Cerebellar nuclear complex (tissue), 1 donor: ENCODE measurements at places on chromosomes 11 and 22.

- no peak for DNase-seq
Measured at GRCh38 chr22:50293441-50294318, 13.8 kb downstream of the PLXNB2 start.

- DNase-seq: no peak
Measured at GRCh38 chr11:127693686-127694085, 693.1 kb upstream of the KIRREL3 start.

GRCh38 chr22:36822581-36822980 is 5.7 kb upstream of the PVALB start:
- DNase-seq: no peak

DNA sequence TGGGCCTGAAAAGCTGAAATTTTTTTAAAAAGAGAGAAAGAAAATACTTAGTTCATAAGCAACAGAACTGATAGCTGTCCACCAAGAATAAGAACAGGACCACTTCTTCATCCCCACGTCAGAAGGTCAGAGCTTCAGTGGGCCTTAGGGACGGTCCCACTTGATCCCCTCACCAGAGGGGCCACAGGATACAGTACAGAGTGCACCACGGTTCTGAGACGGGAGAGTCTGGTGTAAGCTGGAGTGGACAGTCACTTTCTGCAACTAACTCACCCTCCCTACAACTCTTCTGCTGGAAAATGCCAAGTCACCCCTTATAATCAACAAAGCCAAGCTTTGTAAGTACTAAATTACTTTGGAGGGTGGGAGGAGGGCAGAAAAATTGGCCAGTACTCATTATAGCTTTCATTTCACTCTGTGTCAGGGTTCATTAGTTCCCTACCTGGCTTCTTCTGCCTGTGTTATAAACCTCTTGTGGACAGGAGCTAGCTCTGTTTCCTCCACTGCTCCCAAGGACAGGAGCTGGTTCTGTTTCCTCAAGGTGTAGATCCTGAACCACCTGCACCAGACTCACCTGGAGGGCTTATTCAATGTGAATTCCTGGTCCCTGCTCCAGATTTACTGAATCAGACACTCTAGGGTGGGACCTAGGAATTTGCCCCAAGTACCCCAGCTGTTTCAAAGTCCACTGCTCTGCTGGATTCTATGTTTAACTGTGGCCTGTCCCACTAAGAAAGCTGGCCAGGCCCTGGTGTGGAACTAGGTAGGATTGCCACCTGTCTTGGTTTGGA is 39.6 kb downstream of the SCGB1A1 start:
- no peak for DNase-seq

GRCh38 chr11:132852361-132852760 is 679.9 kb downstream of the OPCML start:
- no peak for DNase-seq

GRCh38 chr22:30694171-30694639 is 469 bp upstream of the OSBP2 start:
- peak; percentile 30 for DNase-seq

GRCh38 chr22:17213976-17214375 is 5.3 kb downstream of the ADA2 start:
- DNase-seq: no peak

GRCh38 chr11:15905366-15906104 is 450.8 kb downstream of the SOX6 start:
- no peak for DNase-seq

DNA sequence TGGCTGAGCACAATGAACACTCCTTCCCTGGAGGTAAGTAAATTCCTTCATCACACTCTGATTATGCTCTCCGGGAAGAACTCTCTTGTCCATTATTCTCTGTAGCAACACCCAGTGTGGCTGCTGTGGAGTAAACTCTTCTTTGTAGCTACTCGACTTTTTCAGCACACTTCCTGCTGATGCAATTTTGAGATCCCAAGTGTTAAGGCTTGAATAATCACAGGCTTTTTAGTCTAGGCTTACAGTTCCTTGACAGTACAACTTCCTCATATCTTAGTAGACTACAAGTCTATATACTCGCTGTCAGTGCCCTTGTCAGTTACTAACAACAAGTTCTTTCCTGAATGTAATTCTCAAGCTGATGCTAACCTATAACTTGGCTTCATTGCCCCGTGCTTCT is 301.8 kb upstream of the API5 start:
- no peak for DNase-seq

GRCh38 chr11:1270476-1270875 is 39.0 kb downstream of the TOLLIP start:
- no peak for DNase-seq

- no peak for DNase-seq
Measured at GRCh38 chr11:127223026-127223425, 222.5 kb upstream of the KIRREL3 start.

DNA sequence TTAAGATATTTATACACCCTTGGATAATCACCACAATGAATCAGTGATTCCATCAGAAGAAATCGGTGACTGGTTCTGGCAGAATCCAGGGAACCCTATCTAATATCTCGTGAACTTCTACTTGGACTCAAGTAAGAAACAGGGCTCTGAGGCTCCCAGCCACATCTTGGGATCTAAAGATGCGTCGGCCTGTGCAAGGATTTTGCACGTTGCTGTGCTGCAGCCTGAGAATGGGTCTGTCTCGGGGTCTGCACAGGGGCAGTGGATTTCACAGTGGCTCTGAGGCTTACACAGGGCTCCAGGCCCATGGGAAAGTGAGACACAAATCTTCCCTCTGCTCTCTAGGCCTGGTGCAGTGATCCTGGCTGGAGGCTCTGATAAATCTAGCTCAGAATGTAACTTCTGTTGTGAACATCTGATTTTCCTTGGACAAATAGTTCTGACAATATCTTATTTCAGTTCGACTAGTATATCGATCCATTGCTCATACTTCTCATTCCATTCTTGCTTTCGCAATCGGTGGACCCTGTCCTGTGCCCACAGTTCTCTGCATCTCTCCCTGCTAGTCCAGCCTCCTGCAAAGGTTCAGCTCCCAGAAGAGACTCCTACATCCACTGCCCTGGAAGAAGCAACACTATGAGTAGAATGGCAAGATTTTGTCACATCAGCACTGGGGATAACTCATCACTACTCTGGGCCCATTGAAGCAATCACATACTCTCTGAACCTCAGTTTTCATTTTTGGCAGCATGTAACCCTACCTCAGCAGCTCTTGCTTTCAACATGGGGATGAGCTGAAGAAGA is 105.5 kb upstream of the TOP3B start:
- DNase-seq: no peak

DNA sequence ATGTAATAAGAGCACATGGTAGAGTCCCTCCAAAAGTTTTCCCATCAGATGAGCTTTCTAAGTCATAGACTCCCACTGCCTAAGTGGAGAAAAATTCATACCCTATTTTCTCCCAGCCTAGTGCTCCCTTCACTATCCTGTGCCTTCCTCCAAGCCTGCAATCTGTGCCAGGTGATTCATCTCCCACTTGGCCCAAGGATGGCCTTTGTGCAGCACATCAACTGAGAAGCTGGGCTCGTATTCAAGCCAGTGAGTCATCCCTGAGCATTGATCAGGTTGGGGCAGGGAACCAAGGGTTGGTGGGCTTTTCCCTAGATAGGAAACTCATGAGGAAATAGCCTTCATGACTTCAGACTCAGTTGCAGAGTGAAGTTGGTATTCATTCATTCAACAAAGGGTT is 64.6 kb downstream of the PANX1 start:
- no peak for DNase-seq

- DNase-seq: no peak
Measured at GRCh38 chr11:102950622-102951081, 4.9 kb downstream of the MMP13 start.
